NCI-H774 (cell line): ENCODE measurements at places on chromosomes 11 and 22.

- DNase-seq, result no peak
These were observed 86.5 kb upstream of the HTATIP2 start for GRCh38 chr11:20277014-20277413.

DNA sequence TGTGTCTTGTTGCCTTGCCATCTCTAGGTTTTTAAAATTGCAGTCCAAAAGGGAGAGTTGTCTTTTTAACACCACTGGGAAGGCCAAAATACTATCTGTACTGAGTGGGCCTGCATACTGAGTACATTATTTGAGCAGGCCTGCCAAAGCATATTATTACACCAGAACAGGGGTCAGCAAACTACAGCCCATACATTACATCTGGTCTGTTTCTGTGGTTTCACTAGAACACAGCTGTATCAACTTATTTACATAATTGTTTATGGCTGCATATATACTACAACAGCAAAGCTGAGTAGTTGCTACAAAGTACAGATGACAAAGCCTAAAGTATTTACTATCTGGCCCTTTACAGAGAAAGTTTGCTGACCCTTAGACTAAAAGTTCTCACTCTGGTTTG, 74.0 kb downstream of the USP35 start:
- DNase-seq, result no peak

DNA sequence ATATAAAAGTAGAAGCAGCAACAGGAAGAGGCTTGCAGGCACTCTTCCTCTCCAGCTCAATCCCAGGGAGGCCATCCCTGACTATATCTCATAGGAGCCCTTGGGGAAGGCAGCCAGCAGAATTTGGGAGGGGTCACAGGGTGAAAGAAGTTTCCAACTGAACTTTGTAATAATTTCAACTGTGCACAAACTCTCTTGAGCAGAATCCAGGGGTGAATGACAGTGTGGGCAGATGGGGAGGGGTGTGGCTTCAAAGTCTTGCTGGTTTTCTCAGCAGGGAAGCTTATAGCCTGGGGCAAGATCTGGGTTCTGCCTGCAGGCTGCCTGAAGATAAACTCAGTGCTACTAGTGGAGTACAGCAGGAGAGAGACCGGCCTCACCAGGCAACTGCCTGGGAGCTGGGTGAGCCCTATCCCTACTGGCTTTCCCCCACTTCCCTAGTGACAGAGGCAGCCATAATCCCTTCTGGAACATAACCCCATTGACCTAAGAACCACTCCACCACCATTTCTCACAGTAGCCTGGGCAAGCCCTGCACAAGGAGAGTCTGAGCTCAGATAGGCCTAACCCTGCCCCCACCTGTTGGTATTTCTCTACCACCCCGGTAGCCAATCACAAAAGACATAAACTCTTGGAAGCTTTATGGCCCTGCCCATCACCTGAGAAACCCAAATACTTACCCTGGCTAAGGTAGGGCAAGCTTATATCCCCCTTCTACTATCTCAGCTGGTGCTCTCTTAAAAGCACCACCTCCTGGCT, 17.8 kb upstream of the TTC12 start:
- no peak for DNase-seq

DNA sequence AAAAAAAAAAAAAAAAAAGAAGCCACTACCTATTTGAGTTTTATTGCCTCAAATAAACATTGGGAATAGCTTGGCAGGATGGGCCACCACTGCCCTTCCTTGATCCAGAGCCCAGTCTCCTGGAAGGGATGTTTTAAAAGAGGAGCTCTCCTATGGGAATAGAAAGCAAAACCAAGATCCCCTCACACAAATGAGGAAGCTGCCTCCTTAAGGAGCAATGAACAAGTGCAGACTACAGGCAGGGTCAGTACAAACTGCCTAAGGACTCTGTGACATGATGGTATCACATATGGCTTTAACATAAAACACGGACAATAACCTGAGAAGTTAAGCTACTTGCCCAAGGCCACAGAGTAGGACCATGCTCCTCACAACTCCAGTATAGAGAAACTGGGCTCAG, 120.8 kb downstream of the NAT10 start:
- no peak for DNase-seq

DNA sequence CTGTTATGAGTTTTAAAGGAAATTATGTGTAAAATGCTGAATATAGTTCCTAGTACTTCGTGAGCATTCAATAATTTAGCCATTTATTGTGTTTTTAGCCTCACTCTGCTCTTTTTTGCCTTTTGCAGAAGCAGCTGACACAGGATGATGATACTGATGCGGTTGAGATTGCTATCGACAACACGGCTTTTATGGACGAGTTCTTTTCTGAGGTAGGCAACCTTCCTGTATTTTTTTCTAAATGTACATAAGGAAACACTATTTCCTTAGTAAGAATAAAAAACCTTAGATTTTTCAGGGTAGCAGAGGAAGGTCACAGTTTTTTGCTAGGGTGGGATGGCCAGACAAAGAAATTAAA, 17.9 kb downstream of the STX3 start:
- no peak for DNase-seq

DNA sequence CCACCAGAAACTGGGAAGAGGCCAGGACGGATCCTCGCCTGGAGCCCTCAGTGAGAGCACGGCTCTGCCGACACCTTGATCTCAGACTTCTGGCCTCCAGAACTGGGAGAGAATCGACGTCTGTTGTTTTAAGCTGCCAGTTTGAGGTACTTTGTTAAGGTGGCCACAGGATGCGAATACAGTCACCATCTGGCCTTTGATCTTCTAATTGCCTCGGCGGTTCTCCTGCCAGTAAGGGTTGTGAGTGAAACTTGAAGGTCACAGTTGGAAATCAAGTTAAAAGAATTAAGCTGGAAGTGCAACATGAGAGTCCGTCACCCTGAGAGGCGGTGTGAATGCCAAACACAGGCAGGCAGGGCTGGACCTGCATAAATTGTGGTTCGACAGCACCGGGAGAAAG, 27.9 kb downstream of the PARVB start:
- DNase-seq, result no peak

DNA sequence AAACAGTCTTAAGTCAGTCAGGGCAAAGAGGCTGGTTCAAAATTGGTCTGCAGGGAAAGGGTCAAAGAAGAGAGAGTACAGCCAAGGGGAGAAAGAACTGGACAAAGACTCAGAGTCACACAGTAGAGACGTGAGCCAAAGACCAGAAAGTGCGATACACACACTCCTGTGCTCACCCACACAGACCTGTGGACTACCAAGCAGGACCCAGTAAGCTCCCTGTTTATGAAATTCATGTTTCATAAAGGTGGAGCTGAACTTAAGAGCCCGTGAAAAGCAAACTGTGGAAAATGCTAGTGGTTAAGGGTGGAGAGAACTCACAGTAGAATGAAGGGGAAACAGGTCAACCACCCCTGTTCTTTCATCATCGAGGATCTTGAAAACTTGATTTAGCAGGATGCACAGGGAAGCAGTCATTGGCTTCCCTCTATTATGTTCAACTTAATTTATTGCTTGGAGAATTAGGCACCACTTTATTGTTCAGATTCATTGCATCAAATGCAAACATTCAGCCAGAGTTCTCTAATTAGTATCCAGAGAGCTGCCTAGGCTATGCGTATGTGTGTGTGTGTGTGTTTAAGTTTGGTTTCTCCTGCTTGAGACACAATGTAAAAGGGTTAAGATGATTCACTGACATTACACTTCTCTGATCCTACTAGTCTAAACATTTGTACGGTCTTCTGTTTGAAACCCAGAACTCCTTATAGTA, 160.9 kb upstream of the MTMR2 start:
- no peak for DNase-seq

- no peak for DNase-seq
These were observed 58.3 kb upstream of the RASD2 start for GRCh38 chr22:35482311-35482710.

GRCh38 chr11:121154486-121155314, 53.7 kb downstream of the TECTA start:
- no peak for DNase-seq

- no peak for DNase-seq
These were observed 5.4 kb downstream of the TBC1D10C start for GRCh38 chr11:67409261-67409666.

GRCh38 chr11:63641727-63642126, 27.5 kb upstream of the PLAAT3 start:
- DNase-seq, result no peak

DNA sequence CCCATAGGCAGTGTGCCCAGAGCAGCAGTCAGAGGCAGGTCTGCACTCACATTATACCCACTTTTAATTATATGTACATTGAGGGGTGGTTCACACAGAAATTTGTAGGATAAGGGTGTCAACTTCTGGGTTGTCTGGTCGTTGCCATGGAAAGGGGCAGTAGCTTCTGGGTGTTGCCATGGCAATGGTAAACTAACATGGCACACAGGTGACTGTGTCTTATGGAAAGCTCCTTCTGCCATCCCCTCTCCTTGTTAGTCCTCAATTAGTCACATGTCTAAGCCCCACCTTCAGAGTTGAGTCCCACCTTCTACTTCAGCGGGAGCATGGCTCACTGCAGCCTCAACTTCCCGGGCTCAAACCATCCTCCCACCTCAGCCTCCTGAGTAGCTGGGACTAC, 56.3 kb upstream of the ATXN10 start:
- DNase-seq, result no peak

- no peak for DNase-seq
These were observed 914 bp downstream of the INPPL1 start for GRCh38 chr11:72225411-72225951.

DNA sequence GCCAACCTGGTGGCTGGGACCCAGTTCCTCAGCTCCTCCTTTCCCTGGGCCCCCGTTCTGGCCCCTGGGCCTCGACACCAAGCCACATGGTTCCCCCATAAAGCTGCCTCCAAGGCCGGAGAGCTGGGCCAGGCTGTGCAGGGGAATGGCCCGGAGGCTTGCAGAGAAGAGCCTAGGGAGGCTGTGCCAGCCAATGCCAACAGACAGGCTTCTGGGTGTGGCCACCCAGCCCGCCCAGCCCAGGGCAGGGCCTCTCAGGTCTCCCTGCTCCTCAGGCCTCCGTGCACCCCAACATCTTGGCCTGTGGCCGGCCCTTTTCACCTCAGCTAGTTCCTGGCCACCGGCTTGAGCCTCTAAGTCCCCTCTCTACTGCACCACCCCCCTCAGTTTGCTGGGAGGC, 17.4 kb upstream of the FLRT1 start:
- no peak for DNase-seq
